Activated CD8-positive, alpha-beta memory T cell treated with anti-CD3 and anti-CD28 coated beads for 1 hour (primary cell): ENCODE measurements at places on chromosomes 7 and 10.

- DNase-seq: no peak
Measured at GRCh38 chr7:91083855-91084644, 180.2 kb upstream of the FZD1 start.

- DNase-seq: no peak
Measured at GRCh38 chr10:121800831-121801230, 127.0 kb downstream of the ATE1 start.

DNA sequence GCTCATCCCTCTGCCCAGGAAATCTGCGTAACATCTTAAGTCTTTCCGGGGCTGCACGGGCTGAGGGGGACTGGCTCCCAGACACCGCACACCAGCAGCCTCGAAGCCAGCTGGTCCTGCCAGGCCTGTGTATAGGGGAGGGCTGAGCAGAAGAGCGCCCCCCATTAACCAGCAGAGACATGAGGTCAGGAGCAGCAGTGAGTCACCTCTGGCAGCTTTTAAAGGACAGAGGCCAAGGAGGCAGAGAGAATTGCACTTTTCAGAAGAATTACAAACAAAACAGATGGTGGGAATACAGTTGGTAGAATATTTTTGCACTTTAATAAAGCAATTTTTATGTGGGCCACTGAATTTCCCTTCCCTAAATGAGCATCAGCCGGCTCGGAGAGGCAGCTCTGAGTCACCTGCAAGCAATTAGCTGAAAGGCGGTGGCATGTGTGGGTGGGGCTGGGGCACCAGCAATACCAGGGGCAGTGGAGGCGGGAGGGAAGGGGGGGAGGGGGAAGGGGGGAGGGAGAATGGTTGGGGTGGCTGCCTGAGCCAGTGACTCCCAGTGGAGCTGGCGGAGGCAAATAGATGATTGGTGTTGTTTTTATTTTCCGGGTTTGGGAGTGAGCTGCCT lies 39.1 kb downstream of the GOLGA7B start:
- no peak for DNase-seq

DNA sequence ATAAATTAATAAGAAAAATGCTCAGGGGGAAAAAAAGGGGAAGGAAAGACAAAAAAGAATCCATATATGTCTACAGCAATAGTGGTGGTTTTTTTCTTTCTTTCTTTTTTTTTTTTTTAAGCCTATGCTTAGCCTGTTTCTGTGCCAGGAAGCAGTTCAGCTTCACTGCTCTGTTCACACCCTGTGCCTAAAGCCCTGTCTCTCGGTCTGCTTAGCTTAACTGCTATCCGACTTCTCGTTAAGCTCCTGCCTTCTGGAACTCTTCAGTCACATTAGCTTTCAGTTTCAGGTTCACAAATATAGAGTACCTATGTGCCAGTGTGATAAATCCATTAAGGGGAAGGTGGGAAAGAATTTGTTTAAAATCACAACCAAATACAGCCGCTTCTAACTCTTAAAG lies 26.5 kb upstream of the NRG3 start:
- DNase-seq: no peak

DNA sequence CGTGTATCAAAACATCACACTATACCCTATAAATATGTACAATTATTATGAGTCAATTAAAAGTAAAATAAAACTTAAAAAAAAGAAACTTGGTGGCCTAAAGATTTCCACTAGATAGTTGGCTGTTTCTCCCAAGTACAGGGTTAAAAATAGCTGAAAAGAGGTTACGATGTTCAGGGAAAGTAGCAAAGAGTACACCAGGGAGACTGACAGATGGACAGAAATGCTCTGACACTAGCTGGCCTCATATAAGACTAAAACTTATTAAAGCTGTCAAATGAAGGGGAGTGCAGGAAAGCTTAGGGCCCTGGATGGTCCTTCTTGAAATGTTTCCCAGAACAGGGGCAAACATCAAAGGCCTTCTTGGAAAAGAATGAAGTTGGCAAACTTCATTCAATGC lies 51.3 kb downstream of the TCAF1 start:
- DNase-seq: no peak

DNA sequence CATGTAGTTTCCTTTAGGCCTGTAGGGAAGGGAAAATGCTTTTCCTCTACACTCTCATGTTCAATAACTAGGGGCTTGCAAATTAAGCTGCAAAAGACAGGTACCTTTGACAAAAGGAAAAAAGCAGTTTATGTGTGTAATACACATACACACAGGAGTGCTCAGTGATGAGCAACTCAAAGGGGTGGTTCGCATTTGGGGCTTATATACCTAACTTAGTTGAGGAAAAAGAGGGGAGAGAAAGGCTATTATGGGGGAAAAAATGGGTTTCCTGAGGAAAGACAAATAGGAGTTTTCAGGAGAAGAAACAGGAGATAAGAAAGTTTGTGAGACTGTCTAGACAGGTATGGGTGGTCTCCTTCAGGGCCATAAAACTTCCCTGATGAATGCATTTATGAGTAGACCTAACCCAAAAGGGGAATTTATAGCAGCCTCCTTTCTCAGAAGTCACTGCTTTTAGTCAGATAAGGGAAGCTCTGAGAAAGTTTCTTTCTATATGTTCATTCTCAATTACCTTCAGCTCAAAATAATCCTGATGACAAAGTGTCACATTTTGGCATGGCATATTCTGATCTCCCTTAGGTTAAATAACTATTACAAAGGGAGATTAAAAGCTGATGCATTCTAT lies 55.2 kb upstream of the EZH2 start:
- no peak for DNase-seq

- no peak for DNase-seq
Measured at GRCh38 chr10:133144771-133145170, 15.2 kb upstream of the KNDC1 start.
